ENCODE measurements at places on chromosomes 2 and 18.

DNA sequence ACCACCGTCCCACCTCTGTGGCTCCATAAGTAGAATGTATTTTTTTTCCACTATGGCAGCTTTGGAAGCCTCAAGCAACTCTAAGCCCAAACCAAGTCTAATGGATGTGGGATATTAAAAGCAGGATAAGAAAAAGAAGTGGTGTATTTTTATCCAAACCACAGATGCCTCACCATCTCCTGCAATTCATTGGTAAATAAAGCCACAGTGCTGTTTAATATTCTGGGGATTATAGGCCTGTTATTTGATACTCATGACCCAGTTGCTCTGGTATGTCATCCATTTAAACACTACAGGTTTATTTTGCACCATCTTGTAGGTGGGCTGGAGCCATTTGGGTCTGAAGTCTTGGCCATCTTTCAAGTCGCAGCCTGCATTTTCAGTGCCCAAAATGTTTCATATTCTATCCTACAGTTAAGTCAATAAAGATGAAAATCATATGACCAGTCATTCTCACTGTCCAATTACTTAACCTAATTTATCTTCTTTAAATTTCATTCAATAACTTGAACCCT is 279.5 kb upstream of the EPHA4 start:
- no peak for DNase-seq

DNA sequence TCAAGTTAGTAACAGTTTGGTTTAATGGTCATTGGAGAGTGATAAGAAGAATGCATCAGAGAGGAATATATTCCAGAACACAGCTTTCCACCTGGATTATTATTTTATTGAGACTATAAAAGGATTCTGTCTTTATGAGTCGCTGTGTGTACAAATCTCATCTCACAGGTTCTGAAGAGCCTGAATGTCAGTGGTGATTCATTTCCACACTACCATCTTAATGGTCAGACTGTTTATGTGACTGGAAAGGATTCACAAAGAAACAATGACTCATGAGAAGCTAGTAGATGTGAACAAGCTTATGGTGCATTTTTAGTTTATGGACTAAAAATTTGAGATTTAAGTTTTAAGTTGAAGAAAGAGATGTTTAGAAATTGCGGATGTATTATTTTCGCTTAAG is 685.4 kb upstream of the NRXN1 start:
- no peak for DNase-seq

GRCh38 chr2:8278709-8279354 is 403.0 kb upstream of the ID2 start:
- DNase-seq: no peak

DNA sequence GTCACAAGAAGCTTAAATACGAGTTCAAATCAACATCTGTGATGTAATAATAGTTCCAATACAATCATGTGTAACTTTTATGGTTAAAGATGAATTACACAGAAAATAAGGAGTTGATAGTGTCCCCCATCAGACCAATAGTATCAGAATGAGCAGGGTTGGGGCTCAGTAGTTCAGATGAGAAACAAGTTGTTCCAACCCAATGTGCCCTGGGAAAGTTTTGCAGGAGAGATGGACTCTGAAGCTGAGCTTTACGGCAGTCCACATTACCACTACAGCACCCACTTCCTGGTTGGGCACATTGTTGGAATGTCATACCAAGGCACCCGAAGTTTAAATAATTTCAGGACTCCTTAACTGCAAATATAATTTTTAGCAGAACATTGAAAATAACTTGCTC is 12.1 kb upstream of the CXCR4 start:
- DNase-seq: no peak

DNA sequence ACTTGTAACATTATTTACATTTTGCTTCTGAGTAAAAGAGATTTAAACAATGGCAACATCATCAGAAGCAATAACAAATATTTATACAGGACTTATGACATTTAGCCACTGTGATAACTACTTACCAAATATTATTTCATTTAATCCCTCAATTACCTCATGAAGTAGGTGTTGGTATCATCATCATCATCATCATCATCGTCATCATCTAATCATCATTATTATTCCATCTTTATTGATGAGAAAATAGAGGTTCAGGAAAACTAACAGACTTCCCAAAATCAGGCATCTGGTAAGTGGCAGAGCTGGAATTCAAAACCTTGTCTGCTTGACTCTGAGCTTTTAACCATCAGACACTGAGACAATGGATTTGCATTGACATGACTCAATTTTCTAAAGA is 204.4 kb downstream of the NCKAP5 start:
- no peak for DNase-seq

DNA sequence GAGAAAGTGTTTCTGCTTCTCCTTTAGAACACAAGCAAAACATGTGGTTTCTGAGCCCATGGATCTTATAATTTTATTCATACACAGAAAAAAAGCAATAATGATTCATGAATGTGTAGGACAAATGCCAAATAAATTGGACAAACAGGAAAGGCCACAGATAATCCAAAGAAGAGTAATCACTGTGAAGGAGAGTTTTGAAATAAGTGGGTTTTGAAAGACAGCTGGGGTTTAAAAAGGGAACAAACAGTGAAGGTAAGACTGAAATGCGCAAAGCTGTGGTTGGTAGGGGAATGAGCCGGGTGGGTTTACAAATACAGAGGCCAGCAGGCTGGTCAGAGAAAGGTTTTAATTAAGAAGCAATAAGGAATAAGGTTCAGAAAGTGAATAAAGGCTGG is 50.0 kb upstream of the MBOAT2 start:
- no peak for DNase-seq

DNA sequence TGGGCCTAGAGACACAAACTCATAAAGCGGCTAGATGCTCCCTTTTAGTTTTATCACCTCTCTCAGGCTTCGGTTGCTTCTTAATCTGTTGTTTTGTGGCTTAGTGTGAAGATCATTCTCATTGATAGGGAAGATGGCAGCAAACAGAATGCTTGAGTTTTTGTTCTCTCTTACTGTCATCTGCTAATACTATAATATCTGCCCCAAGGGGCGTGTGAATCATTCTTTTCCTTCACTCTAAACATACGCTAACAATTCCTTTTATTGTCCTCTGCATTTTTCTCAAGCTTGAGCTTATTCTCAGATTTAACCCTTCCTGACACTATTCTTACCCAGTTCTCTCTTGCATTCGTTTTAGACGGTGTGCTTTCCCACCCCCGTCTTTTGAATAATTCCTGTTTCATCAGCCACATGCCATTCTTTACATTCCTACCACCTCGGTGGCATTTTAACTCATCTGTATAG is 323.9 kb upstream of the NRP2 start:
- no peak for DNase-seq

- no peak for DNase-seq
Measured at GRCh38 chr2:2328848-2329247, 2.2 kb downstream of the MYT1L start.

- DNase-seq: no peak
Measured at GRCh38 chr2:2834105-2834504, 503.0 kb upstream of the MYT1L start.

GRCh38 chr2:175984846-175985245 is 17.2 kb downstream of the LNPK start:
- DNase-seq: no peak

- no peak for DNase-seq
Measured at GRCh38 chr2:109554758-109555157, 59.0 kb downstream of the SEPTIN10 start.

GRCh38 chr18:3294435-3295080 is 32.6 kb downstream of the MYL12B start:
- DNase-seq: no peak

GRCh38 chr2:207226243-207226642 is 60.5 kb upstream of the KLF7 start:
- DNase-seq: no peak

DNA sequence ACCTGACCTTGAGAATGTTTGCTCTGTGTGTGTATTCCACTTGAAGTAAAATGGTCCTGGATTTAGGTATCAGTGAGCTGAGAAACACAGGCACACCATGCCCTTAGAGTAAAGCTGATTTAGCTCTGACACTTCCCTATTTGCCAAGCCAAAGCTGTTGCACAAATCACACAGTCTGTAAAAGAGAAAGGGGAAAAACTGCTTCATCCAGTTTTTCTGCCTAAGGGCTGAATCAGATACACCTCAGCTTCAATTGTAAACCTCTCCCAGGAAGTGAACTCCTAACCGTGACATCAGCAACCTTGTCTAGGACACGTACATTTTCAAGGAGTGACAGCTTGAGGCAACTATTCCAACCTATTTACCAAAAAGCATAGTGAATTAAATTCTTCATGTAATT is 150.4 kb downstream of the NR4A2 start:
- no peak for DNase-seq

GRCh38 chr2:20198796-20199632 is 25.9 kb downstream of the SDC1 start:
- DNase-seq: no peak

- DNase-seq: no peak
Measured at GRCh38 chr2:188189356-188189755, 102.3 kb upstream of the GULP1 start.

GRCh38 chr2:117933884-117934354 is 80.0 kb downstream of the CCDC93 start:
- no peak for DNase-seq

DNA sequence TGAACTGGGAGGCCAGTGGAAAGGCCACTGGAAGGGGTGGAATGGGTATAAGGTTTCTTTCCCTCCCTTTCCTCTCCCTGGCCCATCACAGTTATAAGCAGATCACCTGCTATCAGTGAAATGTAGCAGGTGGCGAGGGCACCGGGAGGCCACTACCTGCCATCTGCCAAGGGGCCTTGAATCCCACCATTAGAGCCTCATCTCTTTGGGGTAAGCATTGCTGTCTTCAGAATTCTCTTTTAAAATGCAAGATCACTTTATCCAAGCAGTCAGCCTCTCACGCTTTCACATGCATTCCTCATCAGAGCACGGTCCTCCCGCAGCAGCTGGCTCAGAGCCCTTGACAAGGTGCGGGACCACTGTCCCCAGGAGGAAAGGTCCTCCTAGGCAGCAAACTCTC is 268.5 kb downstream of the CELF4 start:
- DNase-seq: no peak

DNA sequence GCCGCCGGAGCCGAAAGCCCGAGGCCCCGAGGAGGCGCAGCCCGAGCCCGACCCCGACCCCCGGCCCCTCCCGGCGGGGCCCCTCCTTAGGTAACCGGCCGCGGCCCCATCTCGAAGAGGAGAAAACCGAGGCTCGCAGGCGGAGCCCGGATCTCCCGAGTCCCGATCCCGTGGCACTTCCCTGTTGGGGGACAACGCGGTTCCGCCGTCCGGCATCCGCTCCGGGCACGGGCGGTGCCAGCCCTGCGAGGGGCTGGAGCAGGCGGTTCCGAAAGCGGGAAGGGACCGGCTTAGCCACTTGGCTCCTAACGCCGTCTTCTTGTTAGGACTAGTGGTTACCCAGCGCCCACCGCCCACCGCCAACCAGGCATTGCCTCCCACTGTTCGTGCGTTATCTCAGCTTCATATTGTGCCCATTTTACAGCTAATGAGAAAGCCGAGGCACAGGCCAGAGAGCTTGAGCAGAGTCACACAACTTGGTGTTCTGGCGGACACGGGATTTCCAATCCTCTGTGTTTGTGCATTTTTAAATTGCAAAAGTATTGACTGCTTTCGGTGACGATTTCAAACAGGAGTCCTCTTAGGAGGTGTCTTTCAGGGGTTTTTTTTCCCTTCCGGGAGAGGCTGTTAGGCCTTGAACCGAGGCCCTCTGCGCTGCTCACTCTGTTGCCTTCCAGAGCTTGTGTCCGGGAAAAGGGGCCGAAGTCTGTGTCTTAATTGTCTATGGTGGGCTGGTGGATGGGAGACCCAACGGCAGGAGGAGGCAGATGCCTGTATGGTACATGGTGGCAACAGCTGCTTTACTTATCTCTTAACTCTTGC is 562 bp downstream of the CENPA start:
- no peak for DNase-seq

DNA sequence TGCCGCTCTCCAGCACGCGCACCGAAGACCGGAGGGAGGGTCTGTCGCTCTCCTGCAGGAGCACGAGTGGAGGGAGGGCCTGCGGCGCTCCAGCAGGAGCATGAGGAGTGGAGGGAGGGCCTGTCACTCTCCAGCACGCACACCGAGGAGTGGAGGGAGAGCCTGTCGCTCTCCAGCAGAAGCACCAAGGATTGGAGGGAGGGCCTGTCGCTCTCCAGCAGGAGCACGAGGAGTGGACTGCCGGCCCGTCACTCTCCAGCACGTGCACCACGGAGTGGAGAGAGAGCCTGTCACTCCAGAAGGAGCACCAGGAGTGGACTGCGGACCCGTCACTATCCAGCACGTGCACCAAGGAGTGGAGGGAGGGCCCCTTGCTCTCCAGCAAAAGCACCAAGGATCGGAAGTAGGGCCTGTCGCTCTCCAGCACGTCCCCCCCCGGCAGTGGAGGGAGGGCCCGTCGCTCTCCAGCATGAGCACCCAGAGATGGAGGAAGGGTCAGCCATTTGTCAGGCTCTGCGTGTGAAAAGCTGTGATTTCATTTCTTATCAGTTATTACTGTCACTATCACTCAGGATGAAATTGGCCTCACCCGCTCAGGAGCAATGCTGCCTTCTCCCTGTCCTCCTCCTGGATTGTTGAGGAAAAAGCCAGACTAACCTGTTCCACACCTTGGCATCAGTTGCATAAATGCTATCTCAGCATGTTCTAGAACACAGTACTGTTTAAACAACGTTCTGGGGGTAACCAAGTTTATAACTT is 35.9 kb downstream of the ADI1 start:
- DNase-seq: no peak

DNA sequence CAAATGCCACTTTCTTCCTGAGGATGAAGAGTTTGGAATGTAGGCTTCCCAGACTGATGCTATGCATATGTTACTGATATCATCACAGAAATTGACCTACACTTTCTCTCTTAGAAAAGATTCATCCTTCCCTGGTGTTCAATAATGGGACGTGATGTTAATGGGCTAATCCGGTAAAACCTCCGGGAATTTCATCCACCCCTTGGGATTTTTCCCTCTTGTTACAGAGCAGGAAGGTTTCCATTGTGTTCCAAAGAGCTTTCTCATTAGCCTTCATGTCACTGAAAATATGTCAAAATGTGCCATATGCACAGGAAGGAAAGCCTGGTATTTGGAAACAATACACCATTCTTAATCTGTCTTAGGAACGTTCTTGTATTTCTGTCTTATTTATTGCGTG is 20.7 kb downstream of the ALPK2 start:
- DNase-seq: no peak

GRCh38 chr2:29444150-29444549 is 328.9 kb downstream of the CLIP4 start:
- no peak for DNase-seq

- no peak for DNase-seq
Measured at GRCh38 chr18:58464104-58464625, 164.7 kb downstream of the ALPK2 start.

GRCh38 chr18:40431071-40431985 is 1523.7 kb upstream of the PIK3C3 start:
- DNase-seq: no peak
